ENCODE measurements at places on chromosomes 6 and 20.

- DNase-seq = peak; percentile 36
These were observed 65.4 kb upstream of the BEND6 start for GRCh38 chr6:56889492-56889891.

DNA sequence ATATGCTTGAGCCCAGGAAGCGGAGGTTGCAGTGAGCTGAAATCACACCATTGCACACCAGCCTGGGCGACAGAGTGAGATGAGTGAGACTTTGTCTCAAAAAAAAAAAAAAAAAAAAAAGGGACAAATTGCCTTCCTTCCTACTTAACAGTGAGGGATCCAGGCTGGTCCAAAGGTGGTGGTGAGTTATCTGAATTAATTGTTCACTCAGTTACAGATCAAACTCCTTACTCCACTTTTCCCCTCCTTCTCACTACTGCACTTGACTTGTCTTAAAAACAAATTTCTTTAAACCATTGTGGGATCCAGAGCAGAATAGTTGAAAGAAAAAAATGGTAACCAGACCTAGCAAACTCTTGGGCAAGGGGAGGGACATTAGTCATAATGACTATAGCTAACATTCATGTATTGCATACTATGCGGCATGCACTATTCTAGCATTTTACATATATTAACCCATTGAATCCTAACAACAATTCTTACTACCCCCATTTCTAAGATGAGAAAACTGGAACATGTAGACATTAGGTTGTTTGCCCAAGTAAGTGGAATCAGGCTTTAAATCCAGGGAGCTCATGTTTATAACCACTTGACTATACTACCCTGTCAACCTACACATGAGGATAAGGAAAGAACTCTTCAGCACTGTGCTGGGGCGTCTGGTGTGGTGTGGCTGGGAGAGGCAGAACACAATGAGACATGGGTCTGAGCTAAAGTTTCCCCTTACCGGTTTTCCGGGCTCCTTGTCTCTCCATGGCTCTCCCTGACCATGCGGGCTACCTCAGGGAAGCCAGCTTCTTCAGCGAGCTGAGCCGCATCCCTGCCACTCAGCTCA, 1.5 kb downstream of the GPANK1 start:
- DNase-seq = peak; percentile 42

GRCh38 chr20:34522969-34523871, 7.0 kb downstream of the DYNLRB1 start:
- DNase-seq = peak; percentile 75

GRCh38 chr20:60469829-60470228, 511.6 kb downstream of the CDH26 start:
- DNase-seq = no peak

DNA sequence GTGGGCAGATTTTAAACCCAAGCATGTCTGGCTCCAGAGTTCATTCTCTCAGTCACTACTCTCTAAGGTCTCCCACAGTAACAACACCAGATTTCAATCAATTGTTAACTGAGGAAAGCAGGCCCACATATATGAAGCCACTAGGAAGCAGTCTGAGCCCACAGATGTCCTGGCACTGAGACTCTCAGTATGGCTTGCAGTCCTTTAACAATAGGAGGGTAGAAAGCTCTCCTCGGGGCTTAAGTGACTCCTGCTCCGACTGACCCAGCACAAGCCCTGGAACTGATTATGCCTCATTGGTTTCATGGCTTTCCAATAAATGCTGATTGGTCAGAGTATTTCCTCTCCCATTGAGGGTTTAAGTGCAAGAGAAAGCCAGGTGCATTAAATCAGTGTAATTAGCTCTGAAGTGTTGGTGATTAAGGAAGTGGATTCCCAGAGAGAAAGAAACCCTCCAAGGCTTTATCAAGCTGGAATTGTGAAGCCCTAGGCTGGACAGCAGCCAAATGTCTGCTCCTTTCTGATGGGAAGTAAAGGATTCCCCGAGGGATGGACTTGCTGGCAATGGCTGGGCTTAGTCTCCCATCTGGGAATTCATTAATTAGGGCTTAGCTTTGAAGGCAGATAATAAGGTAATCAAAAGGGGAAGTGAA, 76.6 kb upstream of the PROKR2 start:
- DNase-seq = no peak

DNA sequence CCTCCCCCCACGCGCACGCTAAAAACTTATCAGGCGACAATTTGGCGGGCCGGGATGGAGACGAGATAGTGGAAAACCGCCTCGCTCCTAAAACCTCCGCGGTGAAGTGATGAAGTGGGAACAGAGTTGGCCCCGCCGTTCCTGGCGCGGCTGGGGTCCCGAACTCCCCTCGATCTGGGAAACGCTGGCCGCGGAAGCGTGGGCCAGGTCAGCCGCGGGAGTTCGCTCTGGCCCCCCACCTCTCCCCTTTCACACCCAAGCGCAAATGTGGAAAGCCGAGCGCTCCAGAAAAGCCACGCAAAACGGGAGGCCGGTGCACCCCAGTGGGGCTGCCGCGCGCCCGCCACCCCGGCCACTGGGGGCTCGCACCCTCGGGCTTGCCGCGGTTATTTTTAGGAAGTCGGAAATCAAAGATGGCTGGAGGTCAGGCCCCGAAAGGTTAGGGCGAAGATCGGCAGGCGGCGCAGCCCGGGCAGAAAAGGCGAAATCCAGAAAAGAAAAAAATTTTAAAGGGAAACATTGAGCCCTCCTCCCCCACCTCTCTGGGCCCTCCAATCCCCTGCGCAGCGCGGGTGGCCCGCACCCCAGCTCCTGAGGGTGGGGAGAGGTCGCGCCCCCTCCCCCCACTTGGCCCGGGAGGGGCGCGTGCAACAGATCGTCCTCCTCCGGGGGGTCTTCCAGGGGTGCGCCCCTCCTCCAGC, 1.0 kb downstream of the SALL4 start:
- DNase-seq = no peak

GRCh38 chr6:16204653-16205376, 33.6 kb upstream of the GMPR start:
- DNase-seq = no peak

DNA sequence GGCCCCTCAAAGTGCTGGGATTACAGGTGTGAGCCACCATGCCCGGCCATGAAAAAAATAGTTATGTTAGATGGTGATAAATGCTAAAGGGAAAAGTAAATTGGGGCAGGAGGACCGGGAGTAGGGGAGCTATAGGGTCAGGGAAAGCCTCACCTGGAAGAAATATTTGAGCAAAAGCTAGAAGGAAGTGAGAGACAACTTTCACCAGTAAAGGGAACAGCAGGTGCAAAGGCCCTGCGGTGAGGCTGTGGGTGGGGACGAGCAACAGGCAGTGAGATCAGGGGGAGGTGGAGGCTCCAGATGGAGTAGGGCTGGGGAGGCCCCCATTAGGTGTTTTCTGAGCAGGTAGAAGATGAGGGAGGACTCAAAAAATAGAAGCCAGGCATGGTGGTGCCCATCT, 16.0 kb downstream of the BCAS4 start:
- DNase-seq = no peak

- no peak for DNase-seq
These were observed 10.9 kb downstream of the CCM2L start for GRCh38 chr20:32021091-32021490.

DNA sequence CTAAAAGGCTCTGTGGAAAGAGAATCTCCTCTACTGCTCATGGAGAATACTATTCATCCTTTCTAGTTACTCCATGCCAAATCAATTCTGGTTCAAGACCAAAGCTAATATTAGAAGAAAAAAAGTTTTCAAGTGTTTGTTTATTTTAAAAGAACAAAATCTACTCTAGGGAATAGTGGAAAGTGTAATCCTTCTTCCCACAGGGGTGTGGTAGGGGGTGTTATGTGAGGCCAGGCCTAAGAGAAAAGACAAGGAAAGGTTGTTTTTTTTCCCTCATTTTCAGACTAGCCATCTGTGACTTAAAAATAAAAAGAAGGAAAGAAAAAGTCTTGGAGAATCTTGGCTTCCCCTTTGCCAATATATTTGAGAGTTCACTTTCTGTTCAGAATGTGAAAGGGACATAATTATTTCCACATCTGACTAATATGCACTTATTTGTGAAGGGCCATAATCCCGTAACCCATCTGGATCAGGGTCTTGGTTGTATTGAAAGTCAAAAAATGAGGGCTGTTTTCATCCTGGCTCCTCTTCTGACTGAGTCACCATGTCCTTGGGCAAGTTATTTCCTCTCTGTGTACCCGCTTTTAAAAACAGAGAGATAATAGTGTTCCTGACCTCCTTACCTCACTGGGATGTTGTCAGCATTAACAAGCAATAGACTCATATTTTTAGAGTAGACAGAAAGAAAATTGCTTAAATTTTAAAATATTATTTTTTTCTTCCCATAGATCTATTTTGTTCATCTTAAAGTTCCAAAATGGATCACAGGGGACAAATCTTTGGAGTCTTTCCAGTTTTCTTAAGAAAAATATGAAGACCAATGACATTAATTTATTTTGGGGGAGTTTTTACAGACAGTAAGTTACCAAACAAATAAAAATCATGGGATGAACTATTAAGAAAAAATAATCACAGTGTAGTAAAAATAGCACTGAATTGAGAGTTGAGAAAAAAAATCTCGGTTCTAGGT, 233.7 kb downstream of the IBTK start:
- DNase-seq = peak; percentile 84

- peak; percentile 56 for DNase-seq
These were observed 39.7 kb downstream of the TAF4 start for GRCh38 chr20:62025832-62026563.

DNA sequence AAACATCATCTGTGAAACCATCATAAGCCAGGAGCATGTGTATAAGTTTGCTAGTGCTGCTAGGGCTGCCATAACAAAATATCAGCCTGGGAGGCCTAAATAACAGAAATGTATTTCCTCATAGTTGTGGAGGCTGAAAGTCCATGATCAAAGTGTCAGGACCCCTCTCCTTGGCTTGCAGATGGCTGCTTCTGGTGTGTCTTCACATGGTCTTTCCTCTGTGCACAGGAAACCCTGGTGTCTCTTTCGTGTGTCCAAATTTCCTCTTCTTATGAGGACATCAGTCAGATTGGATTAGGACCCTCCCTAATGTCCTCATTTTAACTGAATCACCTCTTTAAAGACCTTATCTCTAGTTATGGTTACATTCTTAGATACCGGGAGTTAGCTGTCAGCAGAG, 6.2 kb upstream of the CITED2 start:
- DNase-seq = no peak

- no peak for DNase-seq
These were observed 8.6 kb downstream of the TAAR1 start for GRCh38 chr6:132650429-132650828.

DNA sequence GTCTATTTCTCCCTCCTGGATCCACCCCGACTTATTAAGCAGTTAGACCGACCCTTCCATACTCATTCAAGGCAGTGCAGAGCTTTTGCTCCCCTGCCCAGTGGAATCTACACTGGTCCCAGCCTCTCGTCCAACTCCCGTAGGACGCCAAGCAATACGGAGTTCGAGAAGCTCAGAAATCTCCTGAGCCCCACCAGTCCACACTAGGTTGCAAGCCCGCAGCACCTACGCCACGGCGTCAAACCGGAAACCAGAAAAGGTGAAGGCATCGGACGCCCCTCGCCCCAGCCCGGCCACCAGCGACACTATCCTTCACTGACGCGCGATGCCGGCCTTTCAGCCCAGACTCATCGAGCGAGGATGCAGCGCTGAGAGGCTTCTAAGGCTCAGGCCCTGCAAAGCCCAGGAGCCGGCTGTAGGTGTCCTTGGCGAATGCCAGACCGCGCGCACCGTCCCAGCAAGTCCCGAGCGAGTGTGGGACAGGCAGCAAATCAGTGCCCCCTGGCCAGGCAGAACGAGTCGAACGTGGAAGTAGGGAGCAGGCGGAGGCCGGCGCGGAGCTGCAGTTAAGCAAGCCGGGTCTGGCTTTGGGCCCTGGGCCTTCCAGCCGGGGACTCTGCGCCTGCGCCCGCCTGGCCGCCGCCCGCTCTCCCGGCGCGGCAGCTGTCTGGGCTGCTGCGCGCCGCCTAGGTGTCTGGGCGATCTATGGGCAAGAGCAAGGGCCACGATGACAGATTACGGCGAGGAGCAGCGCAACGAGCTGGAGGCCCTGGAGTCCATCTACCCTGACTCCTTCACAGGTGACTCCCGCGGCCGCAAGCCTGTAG, at the start of gene RWDD1:
RWDD1 (plus strand) TSS at position 649 of the 827 bp plus-strand sequence; CDS start at position 728, 79 bp downstream.
- DNase-seq = peak; percentile 100

GRCh38 chr20:21523281-21523868, 9.5 kb upstream of the NKX2-2 start:
- no peak for DNase-seq

- DNase-seq = no peak
These were observed 1.8 kb downstream of the ZBTB12 start for GRCh38 chr6:31899882-31900722.

- no peak for DNase-seq
These were observed 36.8 kb upstream of the ZBP1 start for GRCh38 chr20:57656821-57657534.

GRCh38 chr6:79810871-79811270, 136.5 kb downstream of the ELOVL4 start:
- no peak for DNase-seq

- peak; percentile 69 for DNase-seq
These were observed 317.1 kb downstream of the ESR1 start for GRCh38 chr6:152124429-152125074.

DNA sequence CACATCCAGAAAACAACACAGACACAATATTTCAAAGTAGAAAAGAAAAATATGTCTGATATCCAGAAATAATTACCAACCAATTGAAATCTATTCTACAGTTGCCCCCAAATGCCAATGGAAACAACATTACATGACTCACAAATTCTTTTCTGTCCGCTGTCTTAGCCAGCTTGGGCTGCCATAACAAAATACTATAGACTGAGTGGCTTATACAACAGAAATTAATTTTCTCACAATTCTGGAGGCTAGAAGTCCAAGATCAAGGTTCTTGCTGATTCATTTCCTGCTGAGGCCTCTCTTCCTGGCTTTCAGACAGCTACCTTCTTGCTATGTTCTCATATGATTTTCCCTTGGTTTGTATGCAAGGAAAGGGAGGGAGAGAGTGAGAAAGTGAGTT, 698.1 kb downstream of the DHX35 start:
- peak; percentile 9 for DNase-seq

DNA sequence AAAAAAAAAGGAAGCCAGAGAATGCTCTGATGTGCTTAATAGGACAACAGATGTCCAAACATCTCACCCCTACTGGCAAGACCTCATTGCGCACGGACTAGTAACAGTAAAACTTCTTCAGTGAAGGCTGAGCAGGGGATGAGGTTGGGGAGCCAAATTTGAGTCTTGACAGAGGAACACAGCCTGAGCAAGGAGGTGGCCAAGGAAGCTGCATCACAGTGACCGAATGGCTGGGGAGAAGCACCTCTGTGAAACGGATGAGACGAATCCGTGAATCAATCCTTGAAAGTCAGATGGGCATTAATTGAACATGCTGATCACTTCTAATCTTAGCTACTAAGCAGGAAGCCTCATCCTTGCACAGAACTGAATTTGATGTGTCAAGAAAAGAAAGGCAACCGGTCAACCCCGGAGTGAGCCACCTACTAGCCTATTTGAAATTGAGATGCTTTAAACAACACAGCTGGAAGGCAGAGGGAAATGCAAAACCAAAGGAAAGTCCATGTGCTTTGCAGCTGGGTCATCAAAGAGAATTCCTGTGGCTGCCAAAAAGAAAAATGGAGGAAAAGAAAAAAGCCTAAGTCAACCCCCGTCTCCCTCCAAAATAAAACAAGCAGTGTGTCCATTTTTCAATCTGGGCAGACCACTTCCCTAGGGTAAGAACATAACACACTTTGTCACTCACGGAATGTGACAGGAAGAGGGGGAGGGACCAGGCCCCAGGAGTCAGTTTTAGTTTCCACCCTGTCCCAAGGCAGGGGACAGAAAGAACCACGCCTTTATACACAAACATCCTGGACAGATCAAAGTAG, 29.5 kb downstream of the PXDC1 start:
- DNase-seq = peak; percentile 70

GRCh38 chr6:63553208-63553607, 19.1 kb upstream of the LOC128125822 start:
- DNase-seq = no peak

GRCh38 chr20:50645253-50646068, 45.9 kb downstream of the RIPOR3 start:
- peak; percentile 98 for DNase-seq
